ENCODE measurements at places on chromosomes 2 and 18.

DNA sequence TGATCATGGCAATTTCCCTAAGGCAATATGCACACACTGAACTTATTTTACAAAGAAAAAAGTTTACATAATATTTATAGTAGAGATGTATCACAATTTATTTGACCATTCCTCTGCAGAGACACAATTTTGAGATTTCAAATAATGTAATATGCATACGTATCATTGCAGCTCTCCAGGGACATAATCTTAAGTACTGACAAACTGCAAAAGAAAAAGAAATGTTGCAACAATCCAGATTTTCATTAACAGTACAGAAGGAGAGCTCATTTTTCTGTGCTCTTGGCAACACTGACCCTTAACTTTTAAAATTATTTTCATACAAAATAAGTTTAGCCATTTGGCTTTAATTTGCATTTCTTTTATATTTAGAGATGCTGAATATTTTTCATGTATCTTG, 710.2 kb upstream of the SLC39A10 start:
- DNase-seq: no peak

GRCh38 chr2:211868996-211869533, 669.5 kb downstream of the ERBB4 start:
- no peak for DNase-seq

GRCh38 chr18:62585274-62586150, 62.7 kb downstream of the ZCCHC2 start:
- DNase-seq: no peak

GRCh38 chr2:151902829-151903228, 74.6 kb upstream of the ARL5A start:
- no peak for DNase-seq
